ENCODE measurements at places on chromosomes 4 and X.

- DNase-seq: no peak
Measured at GRCh38 chr4:173009129-173009823, 159.3 kb upstream of the GALNT7 start.

- DNase-seq: no peak
Measured at GRCh38 chr4:161525121-161525520, 638.7 kb downstream of the FSTL5 start.

DNA sequence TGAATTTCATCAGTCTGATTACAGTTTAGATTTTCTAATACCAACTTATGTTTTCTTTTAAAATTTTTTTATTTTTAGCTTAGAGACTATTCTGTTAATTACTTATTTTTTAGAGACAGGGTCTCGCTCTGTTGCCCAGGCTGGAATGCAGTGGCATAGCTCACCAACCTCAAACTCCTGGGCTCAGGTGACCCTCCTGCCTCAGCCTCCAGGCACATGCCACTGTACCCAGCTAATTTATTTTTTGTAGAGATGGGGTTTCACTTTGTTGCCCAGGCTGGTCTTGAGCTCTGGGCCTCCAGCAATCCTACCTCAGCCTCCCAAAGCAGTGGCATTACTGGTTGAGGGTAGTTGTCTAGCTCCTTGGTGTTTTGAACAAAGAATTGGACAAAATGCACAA, 102.0 kb downstream of the KLHL8 start:
- no peak for DNase-seq

DNA sequence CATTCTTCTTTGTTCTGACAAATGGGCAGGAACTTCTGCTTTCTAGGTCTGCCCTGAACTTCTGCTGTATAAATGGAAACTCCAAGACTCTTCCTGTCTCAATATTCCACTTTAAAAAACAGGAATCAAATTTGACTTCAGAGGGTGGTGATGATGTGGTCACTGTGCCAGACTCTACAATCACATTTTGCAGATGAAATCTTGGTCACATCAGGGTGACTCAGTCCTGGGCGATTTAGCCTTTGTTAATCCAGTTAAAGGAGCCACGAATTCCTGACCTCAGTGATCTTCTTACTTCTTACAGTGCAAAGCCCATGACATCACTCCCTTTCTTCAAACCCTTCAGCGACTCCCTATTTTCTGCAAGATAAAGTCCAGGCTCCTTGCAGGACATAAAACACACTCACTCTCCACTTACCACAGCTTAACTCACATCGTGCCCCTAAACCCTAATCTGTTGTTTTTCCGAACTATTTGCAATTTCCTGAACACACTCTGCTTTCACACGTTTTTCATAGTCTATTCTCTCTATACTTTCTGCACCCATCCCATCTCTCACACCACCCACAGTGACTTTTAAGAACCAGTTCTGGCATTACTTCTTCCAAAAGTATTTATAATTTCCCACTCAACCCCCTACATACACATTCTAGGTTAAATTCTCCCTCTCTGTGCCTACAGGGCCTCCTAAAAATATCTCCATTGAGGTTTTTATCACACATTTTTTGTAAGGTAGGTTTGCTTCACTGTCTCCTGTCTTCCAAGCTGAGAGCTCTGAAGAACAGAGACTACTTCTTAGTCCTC, 11.1 kb downstream of the GASK1B start:
- DNase-seq: no peak

- no peak for DNase-seq
Measured at GRCh38 chr4:101357751-101358150, 10.4 kb upstream of the PPP3CA start.

- no peak for DNase-seq
Measured at GRCh38 chr4:47715716-47716416, 122.0 kb downstream of the CORIN start.

DNA sequence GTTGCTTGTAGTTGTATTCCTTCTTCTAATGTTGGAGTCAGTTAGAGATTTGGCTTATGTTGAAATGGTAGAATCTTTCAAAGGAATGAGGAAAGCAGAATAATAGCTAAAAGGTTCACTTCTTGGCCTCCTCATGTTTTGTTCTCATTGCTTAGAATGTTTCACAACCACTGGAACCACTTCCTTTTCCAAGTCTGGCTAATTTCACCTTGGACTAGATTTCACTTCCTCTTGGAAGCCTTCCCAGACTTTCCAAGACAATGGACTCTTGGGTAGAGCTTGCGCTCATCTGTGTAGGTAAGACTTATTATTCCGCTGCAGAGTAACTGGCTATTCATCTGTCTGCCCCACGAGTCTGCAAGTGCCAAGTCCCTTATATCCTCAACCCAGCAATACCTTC, 8.3 kb downstream of the SPATA18 start:
- DNase-seq: no peak

DNA sequence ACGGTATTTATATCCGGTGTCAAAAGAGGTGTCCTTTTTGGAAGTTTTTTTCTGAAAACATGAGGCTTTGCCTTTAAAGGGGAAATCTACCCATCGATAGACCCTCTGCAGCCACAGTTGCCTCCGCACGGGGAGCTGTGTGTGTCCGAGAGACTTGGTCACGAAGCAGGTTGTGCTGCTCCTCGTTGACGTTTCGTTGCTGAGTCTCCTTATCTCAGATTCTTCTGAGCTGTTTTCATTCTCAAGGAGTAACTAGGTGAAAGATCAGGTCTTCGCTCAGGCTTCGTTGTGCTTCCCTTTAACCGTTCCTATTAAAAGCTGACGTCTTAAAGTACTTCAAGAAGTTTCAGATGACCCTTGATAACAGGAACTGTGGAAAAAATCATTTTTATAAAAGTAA, 23.8 kb downstream of the TRMT44 start:
- DNase-seq: no peak

DNA sequence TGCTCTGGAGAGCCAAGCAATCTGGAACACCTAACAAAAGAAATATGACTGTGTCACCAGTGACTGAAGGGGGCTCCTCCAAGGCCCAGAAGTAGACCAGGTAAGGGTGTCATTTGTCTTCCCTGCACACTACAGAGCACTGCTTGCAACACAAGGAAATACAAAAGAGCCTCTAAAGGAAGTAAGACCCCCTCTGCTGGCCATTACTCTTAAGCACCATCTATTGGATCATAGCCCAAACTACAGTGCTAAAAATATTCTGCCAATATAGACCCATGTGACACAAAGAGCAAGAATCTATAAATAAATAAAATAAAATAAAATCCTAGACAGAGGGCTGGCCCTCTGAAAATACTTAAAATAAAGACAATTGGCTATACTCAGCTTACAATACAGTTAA, 528.7 kb downstream of the TMA16 start:
- DNase-seq: no peak

All from neuronal stem cell (in vitro differentiated cells).